Activated CD4-positive, alpha-beta memory T cell treated with anti-CD3 and anti-CD28 coated beads for 36 hours (primary cell): ENCODE measurements at places on chromosomes 2 and 18. TPM values are rescaled to one million over a fixed set of nuclear protein-coding genes. Genes with fewer than 3 reads are reported as not detected.

DNA sequence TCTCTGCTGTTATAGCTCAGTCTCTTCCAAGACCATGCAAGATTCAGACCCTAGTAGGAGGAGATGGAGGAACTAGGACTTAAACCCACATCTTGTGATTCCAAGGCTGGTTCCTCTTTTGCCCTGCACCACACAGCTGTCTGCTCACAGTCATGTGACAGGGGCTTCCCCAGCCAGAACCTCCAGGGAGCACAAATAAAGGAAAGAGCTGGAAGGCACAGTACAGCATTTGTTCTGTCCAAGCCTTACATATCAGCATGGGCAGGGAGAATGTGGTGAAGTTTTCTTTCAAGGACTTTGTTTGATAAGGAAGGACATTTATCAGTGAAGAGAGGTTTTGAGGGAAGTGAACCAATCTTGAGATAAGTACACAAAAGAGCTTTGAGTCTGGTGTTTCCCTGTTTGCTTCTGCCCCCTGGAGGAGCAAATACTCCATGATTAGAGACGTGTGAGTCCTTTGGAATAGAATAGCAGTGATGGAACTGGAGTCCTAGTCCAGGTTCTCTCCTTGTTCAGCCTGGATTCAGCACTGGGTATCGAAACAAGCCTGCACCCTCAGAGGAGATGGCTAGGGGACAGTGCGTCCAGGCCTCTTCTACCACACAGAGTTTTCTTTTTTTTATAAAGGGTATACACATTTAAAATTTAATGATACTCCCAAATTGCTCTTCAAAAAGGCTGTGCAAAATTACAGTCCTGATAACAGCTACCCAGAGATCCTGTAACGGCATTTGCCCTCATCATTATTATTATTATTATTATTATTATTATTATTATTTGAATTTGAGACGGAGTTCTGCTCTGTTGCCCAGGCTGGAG is 24.6 kb upstream of the CASP10 start:
- peak; percentile 50 for DNase-seq

DNA sequence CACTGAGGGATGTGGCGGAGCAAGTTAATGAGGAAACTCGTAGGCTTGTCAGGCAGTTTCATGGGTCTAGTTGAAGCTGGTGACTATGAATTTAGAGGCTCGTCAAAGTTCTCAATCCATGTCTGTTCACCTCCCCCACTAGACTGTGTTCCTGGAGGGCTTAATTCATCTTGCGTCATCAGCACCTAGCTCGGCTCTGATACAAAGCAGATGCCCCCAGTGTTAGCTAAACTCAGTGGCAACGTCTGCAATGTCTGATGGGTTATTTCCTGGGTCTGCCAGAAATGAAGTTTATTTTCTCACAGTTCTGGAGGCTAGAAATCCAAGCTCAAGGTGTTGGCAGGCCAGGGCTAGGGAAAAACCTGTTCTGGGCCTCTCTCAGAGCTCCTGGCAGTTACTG is 140.6 kb downstream of the PID1 start:
- DNase-seq: no peak

DNA sequence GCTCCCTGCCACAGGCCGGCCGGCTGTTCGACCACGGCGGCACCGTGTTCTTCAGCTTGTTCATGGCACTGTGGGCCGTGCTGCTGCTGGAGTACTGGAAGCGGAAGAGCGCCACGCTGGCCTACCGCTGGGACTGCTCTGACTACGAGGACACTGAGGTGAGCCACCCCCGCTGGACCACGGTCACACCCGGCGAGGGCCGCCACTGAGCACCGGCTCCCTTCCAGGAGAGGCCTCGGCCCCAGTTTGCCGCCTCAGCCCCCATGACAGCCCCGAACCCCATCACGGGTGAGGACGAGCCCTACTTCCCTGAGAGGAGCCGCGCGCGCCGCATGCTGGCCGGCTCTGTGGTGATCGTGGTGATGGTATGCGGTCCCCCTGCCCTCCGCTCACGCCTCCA is 20.8 kb downstream of the ANO7 start:
- no peak for DNase-seq

DNA sequence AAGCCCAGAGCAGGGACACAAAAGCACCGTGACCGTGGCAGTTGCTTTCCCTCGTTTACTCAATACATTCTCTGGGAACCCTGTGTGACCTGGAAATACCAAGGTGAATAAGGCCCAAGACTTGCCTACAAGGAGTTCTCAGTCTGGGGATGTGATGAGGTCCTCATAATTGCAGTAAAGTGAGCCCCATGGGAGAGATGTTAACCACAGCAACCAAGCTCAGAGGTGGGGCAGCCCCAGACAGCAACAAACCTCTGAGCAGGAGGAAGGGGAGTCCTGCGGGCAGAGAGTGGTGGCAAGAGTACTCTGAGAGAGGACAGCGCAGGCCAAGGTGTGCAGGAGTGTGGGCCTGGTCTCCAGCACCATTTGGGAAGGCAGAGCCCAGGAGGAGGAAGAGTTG is 91.6 kb downstream of the TTC32 start:
- no peak for DNase-seq

DNA sequence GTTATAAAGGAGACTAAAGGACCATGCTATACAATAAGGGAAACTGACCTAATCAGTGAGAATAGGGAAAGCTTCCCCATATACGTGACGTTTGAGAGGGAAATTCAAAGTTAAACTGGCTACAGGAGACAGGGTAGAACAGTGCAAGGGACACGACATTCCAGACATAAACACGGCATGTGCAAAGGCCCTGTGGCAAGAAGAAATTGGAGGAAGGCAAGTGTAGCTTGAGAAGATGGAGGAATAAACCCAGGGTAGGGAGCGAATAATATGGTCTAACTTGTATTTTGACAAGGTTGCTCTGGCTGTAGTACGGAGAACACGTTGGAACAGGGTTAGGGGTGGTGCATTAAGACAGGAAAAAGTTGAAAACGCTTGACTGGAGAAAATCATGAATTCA is 49.8 kb upstream of the RIOK3 start:
- no peak for DNase-seq

- DNase-seq: no peak
These were observed 67.5 kb upstream of the CD226 start for GRCh38 chr18:70015127-70015526.

DNA sequence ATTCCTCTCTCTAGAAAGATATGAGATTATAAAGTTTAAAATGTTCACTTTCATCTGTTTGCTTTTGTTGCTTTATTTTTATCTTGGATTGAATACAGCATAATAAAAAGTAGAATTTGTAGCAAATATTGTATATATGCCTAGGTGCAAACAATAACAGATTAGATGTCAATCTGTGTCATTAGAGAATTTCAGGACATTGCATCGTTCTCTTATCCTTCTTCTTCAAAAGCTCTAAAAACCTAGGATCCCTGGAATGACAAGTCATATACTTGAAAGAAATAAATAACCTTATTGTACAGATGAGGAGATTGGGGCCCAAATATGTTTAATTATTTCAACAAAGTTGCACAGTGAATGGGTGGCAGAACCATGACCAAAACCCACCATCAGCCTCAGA is 102.8 kb upstream of the BZW1 start:
- no peak for DNase-seq

DNA sequence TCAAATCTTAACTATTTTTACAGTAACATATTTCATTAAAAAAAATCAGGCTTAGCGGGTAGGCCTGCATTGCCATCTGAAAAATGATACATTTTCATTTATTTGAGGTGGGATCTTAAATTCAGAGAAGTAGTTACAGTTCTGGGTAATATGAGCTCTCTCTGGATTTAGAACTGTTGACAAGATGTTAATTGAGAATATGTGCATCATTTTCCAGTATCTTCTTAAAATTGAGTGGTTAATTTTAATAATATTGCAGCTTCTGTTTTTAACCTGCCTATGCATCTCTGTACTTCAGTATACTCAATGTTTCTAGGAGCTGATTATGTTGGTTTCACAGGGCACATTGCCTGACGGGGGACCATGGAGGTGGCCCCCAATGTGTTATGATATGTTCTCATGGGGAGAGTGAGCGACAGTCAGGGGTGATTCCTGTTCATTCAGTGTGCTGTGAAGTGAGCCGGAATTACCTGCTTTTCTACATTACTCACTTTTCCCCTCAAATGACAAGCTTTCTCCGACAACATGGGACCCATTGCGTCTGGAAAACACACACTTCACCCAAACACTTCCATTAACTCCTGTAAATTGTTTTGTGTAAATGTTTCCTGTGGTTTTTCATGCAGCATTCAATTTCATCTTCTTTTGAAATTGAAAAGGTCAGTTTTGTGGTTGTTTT is 406.2 kb downstream of the MTX2 start:
- no peak for DNase-seq

The ERICH2 gene
- total RNA-seq: not detected

The PDE11A gene
- not detected for total RNA-seq

The SLC38A11 gene
- total RNA-seq: not detected

The KCNG2 gene
- total RNA-seq: not detected

The CENPA gene
- total RNA-seq: 36.7 TPM

The SLC5A7 gene
- not detected for total RNA-seq

The STARD6 gene
- total RNA-seq: not detected

The CCNYL1 gene
- total RNA-seq: 5.7 TPM
